ENCODE measurements at places on chromosomes 7 and 10.

DNA sequence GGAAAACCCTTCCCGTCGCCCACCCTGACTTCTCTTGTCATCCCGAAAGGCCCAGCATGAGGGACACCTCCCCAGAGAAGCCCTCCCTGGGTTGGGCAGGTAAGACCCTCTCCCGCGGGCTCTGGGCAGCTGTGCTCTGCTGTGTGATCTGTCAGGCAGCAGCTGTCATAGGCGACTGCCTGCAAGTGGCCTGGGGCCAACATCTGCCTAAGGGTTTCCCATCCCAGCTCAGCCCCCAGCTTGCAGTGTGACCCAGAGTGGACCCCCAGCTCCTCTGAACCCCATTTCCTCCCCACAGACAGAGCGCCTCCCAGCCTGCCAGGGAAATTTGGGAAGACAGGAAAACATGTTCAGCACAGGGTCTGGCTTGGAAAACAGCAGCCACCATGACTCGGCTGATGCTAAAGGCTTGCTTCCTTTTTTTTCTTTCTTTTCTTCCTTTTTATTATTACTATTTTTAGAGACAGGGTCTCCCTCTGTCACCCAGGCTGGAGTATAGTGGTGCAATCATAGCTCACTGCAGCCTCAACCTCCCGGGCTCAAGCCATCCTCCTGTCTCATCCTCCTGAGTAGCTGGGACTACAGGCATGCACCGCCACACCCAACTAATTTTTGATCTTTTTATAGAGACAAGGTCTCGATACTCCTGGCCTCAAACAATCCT is 18.3 kb upstream of the TNRC18 start:
- DNase-seq: no peak

DNA sequence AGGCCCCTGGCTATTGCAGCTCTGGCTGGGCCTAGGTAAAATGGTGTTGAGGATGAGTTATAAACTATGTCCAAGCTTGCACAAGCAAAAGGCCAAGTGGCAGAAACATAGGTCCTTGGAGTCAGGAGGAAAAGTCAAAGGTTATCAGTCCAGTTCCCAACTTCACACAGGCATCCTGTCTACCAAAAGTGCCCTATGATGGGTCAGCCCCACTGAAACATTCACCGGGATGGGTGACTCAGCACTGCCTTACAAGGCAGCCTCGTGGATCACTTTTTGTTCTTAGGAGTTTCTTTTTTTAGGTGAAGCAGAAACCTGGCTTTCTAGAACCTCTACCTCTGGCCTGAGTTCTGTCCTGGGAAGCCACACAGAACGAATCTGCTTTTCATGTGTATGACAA is 158.8 kb upstream of the LYZL2 start:
- no peak for DNase-seq

GRCh38 chr7:107045980-107046379 is 1.5 kb downstream of the PRKAR2B start:
- no peak for DNase-seq

DNA sequence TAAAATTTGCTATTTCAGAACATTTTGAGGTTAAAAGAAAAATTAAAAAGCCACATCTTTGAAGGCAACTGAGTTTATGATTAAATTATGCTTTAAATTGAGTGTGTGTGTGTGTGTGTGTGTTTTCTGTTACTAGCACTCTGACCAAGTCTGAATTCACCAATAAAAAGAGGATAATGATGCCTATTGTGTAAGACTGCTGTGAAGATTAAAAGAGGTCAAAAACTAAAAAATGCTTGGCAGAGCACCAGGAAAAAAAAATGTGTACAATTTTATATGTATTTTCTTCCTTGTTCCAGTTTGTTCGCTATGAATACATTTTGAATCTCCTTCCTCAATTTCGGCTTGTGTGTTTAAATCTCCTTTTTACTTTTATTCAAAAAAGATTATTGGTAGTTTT is 316.6 kb upstream of the MAGI2 start:
- DNase-seq: no peak

DNA sequence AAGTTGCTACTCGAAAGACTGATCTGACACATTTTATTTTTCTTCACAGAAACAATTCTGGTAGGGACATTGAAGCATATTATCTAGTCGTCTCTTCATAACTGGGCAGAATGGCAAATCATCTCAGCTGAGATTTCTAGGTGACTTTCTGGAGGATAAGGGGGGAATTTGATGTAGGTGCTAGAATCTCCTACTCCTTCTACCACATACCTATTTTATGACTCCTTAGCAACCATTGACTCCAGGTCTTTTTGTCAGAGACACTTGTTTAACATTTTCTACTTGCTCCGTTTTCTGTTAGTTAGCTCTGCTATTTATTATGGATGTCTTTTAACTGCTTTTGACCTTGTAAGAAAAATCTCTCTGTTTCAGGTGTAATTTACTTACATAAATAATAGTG is 380.9 kb upstream of the SEMA3C start:
- no peak for DNase-seq

- no peak for DNase-seq
These were observed 802.5 kb downstream of the GRM8 start for GRCh38 chr7:126450269-126450671.

GRCh38 chr7:101210143-101210542 is 7.2 kb downstream of the PLOD3 start:
- DNase-seq: no peak

- DNase-seq: peak; percentile 52
These were observed 60.8 kb upstream of the ITGA8 start for GRCh38 chr10:15780353-15781135.

GRCh38 chr10:3926258-3926657 is 141.2 kb upstream of the KLF6 start:
- no peak for DNase-seq

DNA sequence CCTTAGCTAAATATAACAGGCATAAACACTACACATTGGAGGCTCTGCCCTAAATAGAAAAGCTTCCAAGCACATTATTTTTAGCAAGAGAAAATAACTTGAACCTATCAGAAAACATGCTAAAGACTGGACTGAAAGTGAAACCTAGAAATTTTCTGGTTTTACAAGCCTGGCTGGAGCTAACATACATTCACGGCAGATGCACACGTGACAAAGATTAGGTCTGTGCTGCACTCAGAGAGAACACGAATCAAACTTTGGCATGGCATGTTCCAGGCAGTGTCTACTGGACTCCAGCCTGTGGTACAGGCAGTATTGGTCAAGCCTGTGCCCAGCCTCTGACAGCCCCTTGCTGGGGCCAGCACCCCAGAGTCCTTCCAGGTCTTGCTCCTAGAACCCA is 94.1 kb upstream of the PCBD1 start:
- DNase-seq: no peak

DNA sequence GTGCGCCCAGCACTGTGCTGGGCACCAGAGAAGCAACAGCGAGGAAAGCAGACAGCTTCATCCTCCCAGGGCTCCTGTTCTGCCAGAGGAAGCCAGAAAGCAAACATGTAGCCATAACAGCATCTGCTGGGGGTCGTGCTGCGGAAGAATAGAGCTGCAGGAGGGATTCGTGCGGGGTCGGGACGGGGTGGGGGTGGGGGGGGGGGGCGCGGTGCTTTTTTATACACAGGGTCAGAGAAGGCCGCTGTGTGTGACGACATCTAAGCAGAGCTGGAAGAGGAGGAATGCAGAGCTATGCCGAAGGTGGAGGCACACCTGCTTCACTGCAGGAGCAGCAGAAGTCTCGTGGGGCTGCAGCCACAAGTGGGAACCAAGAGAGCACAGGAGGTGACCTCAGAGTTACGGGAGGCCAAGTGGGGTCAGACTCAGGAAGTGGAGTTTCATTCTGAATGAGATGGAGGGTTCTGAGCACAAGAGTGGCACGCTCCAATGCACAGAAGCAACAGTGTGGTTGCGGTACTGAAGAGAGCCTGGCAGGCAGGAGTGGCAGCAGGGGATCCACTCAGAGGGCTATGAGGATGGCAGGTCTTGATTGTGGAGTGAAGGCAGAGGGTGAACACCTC is 11.1 kb downstream of the PKD1L1 start:
- no peak for DNase-seq

- no peak for DNase-seq
These were observed 948.4 kb downstream of the SORCS1 start for GRCh38 chr10:106216085-106216484.

DNA sequence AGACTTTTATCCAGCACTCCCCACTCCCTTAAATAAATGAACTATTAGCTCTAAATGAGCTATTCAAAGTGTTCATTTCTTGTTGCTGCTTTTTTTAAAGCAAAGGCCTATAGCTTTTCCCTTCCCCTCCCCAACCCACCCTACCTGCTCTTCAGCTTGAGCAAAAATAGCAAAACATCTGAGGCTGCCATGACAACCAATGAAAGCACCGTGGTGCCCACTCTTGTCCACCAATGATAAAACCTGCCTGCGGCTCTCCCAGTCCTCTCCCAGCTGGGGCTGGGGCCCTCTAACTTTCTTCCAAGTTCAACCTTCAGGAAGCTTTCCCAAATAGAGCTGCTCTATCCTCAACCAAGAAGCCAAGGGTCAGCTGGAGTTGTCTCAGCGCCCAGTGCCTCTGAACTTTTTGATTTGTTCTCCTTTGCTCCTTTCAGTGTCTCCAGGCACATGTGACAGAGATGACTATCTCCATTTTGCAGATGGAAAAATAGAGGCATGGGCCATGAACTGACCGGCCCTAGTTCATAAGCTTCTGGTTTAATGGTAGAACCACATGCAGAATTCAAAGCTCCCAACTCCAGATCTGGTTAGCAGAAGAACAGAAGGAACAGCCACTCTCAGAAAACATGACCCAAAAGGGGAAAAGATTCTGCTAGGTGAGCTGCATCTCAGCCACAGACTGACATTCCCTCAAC is 47.7 kb downstream of the PIK3AP1 start:
- DNase-seq: no peak

GRCh38 chr7:17685141-17685540 is 255.2 kb downstream of the SNX13 start:
- DNase-seq: no peak

GRCh38 chr7:110522761-110523200 is 568.1 kb upstream of the LRRN3 start:
- peak; percentile 13 for DNase-seq

All from NCI-H1105 (cell line).